ENCODE measurements at places on chromosomes 2 and 18. TPM values are rescaled to one million over a fixed set of nuclear protein-coding genes. Genes with fewer than 3 reads are reported as not detected.

Gene RND3
- total RNA-seq, result 606 TPM

Gene SP100
- 60.4 TPM for total RNA-seq

Gene LRATD1
- 0.09 TPM for total RNA-seq

Gene KRTCAP3
- 0.18 TPM for total RNA-seq

Gene SMYD5
- total RNA-seq, result 12.7 TPM

Gene DYNAP
- total RNA-seq, result not detected

Gene NEMP2
- total RNA-seq, result 6.0 TPM
